ENCODE measurements at places on chromosomes 7 and 10. TPM values are rescaled to one million over a fixed set of nuclear protein-coding genes. Genes with fewer than 3 reads are reported as not detected.

GRCh38 chr10:91210435-91210834 lies 10.0 kb upstream of the PCGF5 start:
- no peaks in the 10 kb centered on the region for H3K36me3 ChIP-seq
- H3K27me3 ChIP-seq = no peaks in the 10 kb centered on the region
- no peak for DNase-seq
- no peak overlapping the region for H3K4me3 ChIP-seq
- peaks cover 4% of the 10 kb centered on the region for H3K4me1 ChIP-seq
- no peak overlapping the region for H3K27ac ChIP-seq

The TUBAL3 gene
- not detected for total RNA-seq

DNA sequence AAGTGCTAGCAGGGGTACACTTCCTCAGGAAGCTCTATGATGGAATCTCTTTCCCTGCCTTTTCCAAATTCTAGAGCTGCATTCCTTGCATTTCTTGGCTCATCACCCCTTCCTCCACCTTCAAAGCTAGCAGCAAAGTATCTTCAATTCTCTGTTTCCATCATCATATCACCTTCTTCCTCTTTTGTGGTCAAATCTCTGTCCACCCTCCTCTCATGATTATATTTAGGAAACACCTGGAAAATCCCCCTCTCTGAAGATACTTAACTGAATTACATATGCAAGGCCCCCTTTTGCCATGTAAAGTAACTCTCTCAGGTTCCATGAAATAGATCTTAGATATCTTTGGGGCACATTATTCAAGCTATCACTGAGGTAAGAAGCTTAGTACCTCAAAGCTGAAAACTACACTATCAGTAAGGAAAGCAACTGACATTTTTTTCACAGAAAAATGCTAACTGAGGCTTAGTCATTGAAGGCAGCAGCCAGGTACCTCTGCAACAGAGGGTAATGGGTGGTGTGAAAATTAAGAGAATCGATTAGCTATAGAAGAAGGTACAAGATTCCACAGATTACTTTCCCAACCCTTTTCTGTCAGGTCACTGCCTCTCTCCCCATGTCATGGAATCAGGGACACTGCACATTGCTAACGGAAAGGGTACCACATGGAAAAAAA lies 197.3 kb downstream of the MACC1 start:
- no peak for DNase-seq
- H3K36me3 ChIP-seq = no peaks in the 10 kb centered on the region
- no peak overlapping the region for H3K4me3 ChIP-seq
- H3K27ac ChIP-seq = no peak overlapping the region
- H3K4me1 ChIP-seq = no peaks in the 10 kb centered on the region

The PRTFDC1 gene
- total RNA-seq = 9.2 TPM

The IFIT1 gene
- 17.9 TPM for total RNA-seq

DNA sequence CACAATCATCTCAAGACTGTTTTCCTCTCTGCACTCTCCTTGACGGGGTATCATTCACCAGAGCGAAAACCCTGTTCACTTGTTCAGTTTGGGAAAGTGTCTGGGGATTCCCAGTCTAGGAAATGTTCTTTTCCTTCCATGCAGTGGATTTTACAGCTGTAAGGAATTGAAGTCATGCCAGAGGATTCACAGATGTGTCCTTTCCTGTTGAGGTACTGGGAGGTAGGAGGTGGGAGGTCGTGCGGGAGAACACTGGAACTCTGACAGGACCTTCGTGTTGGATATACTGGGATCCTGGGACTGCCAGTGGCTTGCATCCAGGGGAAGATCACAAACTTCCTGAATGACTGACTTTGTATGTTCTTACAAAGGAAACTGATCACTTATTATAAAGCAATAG lies 185.5 kb downstream of the BMPER start:
- H3K36me3 ChIP-seq = no peaks in the 10 kb centered on the region
- no peak overlapping the region for H3K4me3 ChIP-seq
- H3K27me3 ChIP-seq = no peaks in the 10 kb centered on the region
- no peak overlapping the region for H3K27ac ChIP-seq
- no peaks in the 10 kb centered on the region for H3K4me1 ChIP-seq
- no peak for DNase-seq

GRCh38 chr7:102981451-102981850 lies 68.7 kb downstream of the LRRC17 start:
- H3K4me3 ChIP-seq = no peak overlapping the region
- no peaks in the 10 kb centered on the region for H3K27me3 ChIP-seq
- no peak for DNase-seq
- no peak overlapping the region for H3K27ac ChIP-seq

The TMEM213 gene
- total RNA-seq = not detected

DNA sequence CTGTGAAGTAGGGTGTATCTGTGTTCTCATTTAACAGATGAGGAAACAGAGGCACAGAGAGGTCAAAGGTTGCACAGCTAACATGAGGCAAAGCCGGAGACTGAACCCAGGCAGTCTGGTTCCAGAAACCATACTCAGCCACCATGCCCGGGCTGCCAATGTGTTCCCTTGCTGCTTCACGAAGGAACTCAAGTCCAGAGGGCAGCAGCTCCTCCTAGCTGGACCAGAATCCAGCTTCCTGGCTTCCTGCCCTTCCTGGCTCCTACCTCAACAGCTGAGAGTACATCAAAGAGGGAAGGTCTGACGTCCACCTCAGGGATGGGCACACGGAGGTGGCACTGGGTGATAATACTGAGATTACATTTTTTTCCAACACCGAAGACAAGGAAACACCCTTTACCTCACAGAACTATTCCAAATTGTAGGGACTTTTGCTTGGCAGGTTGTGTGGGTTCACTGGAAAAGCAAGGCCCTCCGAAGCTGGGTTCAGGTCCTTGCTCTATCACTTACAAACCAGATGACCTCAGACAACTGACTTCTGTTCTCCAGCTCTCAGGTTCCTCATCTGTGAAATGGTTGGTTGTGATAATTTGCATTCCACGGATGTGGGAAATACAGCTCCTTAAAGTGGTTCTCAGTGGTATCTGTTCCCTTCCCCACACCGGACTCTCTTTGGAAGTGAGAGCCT lies 154.1 kb upstream of the ZMIZ1 start:
- DNase-seq = peak; percentile 75
- H3K36me3 ChIP-seq = no peaks in the 10 kb centered on the region
- H3K27ac ChIP-seq = no peak overlapping the region
- no peaks in the 10 kb centered on the region for H3K4me1 ChIP-seq
- no peaks in the 10 kb centered on the region for H3K27me3 ChIP-seq

The PHF14 gene
- total RNA-seq = 35.5 TPM
